Psoas muscle (tissue), 8 donors: ENCODE measurements at places on chromosomes 7 and 10. TPM values are rescaled to one million over a fixed set of nuclear protein-coding genes. Genes with fewer than 3 reads are reported as not detected.

Gene DMBT1
- 0.03 TPM for polyA plus RNA-seq

GRCh38 chr7:67857698-67858097, 861.1 kb downstream of the TYW1 start:
- DNase-seq: no peak

Gene DYNC1I1
- polyA plus RNA-seq: 7.6 TPM

Gene METTL27
- 0.21 TPM for polyA plus RNA-seq

DNA sequence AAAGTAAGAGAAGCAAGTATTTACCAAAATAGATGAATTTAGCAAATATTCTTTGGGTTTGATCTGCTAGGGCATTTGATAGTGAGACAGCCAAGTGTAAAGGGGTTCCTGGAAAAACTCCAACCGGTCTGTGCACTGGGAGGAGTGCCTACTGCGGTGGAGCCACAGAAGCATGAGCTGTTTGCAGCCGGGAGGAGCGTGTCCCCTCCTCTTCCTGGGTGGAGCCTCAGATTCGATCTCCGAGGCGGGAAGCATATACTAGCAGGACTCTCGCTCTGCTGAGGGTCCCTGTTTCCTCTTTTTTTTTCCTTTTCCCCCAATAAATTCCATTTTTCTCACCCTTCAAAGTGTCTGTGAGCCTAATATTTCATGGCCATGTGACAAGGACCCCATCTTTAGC, 45.1 kb upstream of the MET start:
- no peak for DNase-seq

DNA sequence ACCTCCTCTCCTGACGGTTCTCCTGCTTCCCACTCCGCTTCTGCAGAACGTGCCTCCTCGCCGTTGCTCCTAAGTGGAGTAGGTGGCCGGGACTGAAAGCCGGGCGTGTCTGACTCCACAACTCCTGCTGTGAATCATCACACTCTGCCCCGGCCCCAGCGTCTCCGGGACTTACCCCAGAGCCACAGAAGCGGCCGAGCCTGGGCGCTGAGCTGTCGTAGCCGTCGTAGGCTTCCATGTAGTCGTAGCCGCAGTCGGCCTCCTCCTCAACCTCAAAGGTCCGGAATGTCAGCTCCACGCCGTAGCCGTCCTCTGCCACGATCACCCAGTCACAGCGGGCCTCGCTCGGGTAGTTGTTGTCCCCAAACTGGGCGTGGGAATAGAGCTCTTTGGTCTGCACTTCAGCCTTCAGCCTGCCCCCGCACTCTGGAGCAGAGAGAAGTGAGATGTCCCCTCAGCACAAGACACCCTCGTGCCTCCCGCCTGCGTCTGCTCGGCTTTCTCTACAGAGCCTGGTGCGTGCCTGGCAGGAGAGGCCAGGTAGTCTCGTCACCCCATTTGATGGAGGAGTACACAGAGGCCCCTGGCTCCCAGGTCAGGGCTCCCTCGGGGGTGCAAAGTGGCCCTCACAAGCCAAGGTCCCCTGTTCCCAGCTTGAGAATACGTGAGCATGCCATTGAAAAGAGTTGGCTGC, 11.2 kb upstream of the OPALIN start:
- DNase-seq: no peak

GRCh38 chr10:63766745-63767137, 245.5 kb downstream of the REEP3 start:
- no peak for DNase-seq

DNA sequence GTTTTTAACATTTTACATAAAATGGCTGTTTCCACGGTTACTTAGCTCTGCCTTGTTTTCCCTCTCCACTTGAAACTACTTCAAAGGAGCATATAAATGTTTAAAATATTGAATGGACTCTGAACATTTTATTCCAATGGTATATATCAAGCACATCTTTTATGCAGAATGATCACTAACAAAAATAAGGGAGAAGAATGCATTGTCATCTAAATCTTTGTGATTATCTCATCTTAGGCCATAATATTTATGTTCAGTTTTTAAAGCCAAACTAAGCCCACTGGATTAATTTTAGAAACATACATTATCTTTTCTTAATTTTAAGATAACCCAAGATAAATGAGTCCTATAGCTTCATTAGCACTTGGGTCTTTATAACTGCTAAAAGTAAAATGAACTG, 13.4 kb upstream of the EBLN1 start:
- DNase-seq: no peak

GRCh38 chr7:11404355-11404754, 427.6 kb downstream of the THSD7A start:
- no peak for DNase-seq
